ENCODE measurements at places on chromosomes 2 and 18.

DNA sequence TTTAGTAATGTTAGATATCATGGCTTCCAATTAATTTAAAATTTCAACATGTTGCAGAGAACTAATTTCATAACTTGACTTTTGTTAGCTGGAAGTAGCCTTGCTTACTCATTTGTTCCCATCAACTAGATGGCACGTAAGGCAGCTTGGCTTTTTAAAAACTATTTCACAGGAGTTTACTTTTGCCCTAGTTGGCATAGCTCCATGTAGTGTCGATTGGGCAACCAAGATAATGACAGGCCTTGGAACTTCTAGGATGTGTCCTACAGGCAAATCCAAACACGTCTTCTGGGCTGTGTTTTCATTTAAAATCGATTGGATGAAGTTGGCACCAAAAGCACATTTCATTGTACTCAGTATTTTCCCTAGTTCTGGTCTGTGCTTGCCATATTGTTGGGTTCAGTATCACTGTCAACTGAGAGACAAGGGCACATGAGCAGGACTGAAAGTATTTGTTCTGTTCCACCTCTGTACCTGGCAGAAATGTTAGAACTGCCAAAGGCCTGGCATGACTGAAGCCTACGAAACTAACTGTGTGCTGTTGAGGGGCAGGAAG, 29.4 kb downstream of the HADHB start:
- no peak for DNase-seq

GRCh38 chr18:36580266-36580665, 248.5 kb downstream of the TPGS2 start:
- no peak for DNase-seq

- no peak for DNase-seq
These were observed 285.4 kb upstream of the HS6ST1 start for GRCh38 chr2:128604045-128604444.

GRCh38 chr2:120797421-120798221, 62.0 kb downstream of the GLI2 start:
- DNase-seq, result no peak

GRCh38 chr2:231129216-231129615, 4.4 kb upstream of the HTR2B start:
- no peak for DNase-seq

- DNase-seq, result no peak
These were observed 1183.2 kb upstream of the ACVR2A start for GRCh38 chr2:146661473-146662096.

Data from activated CD4-positive, alpha-beta T cell treated with anti-CD3 and anti-CD28 coated beads for 1 hour (primary cell).